ENCODE measurements at places on chromosomes 7 and 10.

- DNase-seq = no peak
Observed at GRCh38 chr7:55245271-55245723, 119.8 kb upstream of the LANCL2 start.

GRCh38 chr10:122999347-122999746 lies 9.2 kb downstream of the IKZF5 start:
- DNase-seq = no peak

DNA sequence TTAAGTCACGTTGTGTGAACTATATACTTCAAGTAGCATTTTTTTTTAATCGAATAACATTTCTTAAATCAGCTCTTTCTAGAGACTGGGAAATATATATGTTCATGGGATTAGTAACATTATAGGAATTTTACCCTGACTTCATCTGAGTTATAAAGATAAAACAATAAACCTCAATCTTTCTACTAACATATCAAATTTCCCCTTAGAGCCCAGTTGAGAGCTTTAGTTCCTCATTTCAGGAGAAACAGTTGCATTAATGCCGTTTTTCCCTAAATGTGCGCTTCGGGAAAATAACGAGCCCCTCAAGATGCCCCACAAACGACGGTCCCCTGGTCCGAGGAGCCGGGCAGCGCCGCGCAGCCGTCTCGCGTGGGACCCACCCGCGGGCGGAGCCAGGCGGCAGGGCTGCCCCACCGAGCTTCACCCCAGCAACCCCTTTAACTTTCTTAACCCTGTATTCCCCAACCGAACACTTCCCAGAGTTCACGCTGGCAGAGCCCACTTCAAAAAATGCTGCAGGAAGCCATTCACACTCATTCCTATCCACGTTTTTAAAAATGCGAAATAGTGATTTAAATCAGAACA lies 152.5 kb upstream of the YAE1 start:
- no peak for DNase-seq

- DNase-seq = no peak
Observed at GRCh38 chr10:70652761-70653657, 19.3 kb upstream of the ADAMTS14 start.
